Kidney (tissue), 22 donors: ENCODE measurements at places on chromosomes 5 and 9. TPM values are rescaled to one million over a fixed set of nuclear protein-coding genes. Genes with fewer than 3 reads are reported as not detected.

GRCh38 chr5:112933651-112934365, 11.8 kb upstream of the REEP5 start:
- DNase-seq, result no peak
- no peaks in the 10 kb centered on the region for H3K27me3 ChIP-seq
- no peaks in the 10 kb centered on the region for H3K4me1 ChIP-seq
- no peak overlapping the region for H3K27ac ChIP-seq
- no peak overlapping the region for H3K4me3 ChIP-seq

DNA sequence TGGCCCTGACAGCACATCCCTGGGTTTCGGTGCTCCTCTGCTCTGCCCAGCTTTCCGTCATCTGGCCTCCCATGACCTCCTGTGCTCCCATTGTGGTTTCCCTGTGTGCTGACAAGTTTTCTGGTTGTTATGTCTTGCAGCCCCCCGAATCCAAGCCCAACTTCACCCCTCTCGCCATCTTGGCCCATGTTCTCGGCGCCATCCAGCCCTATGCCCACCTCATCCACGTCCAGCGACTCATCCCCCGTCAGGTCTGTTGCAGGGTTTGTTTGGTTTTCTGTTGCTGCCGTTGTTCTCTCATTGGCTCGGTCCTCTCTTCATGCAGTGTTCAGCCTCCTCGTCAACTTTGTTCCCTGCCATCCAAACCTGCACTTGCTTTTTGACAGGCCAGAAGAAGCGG, 196.4 kb downstream of the NR3C1 start:
- H3K36me3 ChIP-seq, result no peaks in the 10 kb centered on the region
- no peaks in the 10 kb centered on the region for H3K4me1 ChIP-seq
- no peak overlapping the region for H3K4me3 ChIP-seq

DNA sequence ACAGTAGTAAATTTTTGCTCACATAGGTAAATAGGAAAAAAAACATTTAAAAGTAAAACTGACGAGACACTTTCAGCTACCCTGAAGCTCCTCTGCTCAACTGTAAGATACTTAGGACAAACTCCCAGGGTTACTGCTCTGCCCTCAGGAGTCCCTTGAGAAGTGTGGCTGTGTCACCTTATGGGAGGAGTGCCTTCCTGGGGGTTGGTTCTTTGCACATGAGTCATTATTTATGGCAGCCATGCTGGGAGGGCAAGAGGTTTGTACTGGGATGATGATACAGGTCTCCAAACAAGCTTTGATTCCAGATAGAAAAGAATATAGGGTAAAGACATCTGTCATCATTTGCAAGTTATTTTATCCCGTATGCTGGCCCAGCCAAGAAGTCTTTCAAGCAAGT, 45.9 kb downstream of the TTC1 start:
- H3K4me1 ChIP-seq, result no peaks in the 10 kb centered on the region
- no peaks in the 10 kb centered on the region for H3K36me3 ChIP-seq
- H3K27ac ChIP-seq, result no peak overlapping the region

- no peak for DNase-seq
- no peaks in the 10 kb centered on the region for H3K36me3 ChIP-seq
- H3K27ac ChIP-seq, result no peak overlapping the region
- H3K4me1 ChIP-seq, result no peaks in the 10 kb centered on the region
- no peak overlapping the region for H3K4me3 ChIP-seq
Measured at GRCh38 chr9:107982745-107983144, 493.2 kb upstream of the KLF4 start.

Gene FRMPD1
- total RNA-seq, result 0.19 TPM

Gene FABP6
- total RNA-seq, result not detected

- H3K36me3 ChIP-seq, result no peaks in the 10 kb centered on the region
- H3K4me3 ChIP-seq, result no peak overlapping the region
- DNase-seq, result no peak
- no peak overlapping the region for H3K27ac ChIP-seq
- H3K4me1 ChIP-seq, result no peaks in the 10 kb centered on the region
Measured at GRCh38 chr9:108397286-108397685, 458.5 kb downstream of the ACTL7B start.

Gene CLIC3
- total RNA-seq, result 4.0 TPM

- H3K27me3 ChIP-seq, result peaks cover 2% of the 10 kb centered on the region
- no peaks in the 10 kb centered on the region for H3K4me1 ChIP-seq
- H3K4me3 ChIP-seq, result peak within 1 kb of the TSS; percentile 0
- no peak within 1 kb of the TSS for H3K27ac ChIP-seq
Measured at GRCh38 chr5:171418982-171419687, at the start of gene FGF18. Gene FGF18 (plus strand): TSS chr5:171419647. CDS start chr5:171420200, 553 bp downstream.

Gene PLPP7
- 4.0 TPM for total RNA-seq

GRCh38 chr5:142156839-142157463, 48.4 kb downstream of the NDFIP1 start:
- no peaks in the 10 kb centered on the region for H3K27me3 ChIP-seq
- DNase-seq, result no peak

- no peak overlapping the region for H3K27ac ChIP-seq
- peak; percentile 21 for DNase-seq
- no peak overlapping the region for H3K4me3 ChIP-seq
- H3K36me3 ChIP-seq, result no peaks in the 10 kb centered on the region
Measured at GRCh38 chr5:96144289-96144688, 182.6 kb upstream of the ELL2 start.
